ENCODE measurements at places on chromosomes 3 and 15.

- DNase-seq = peak; percentile 15
Measured at GRCh38 chr15:77181305-77182074, 110.6 kb upstream of the TSPAN3 start.

GRCh38 chr15:44296625-44297524 lies 8.4 kb downstream of the GOLM2 start:
- DNase-seq = no peak

GRCh38 chr15:68765602-68766368 lies 54.9 kb downstream of the ANP32A start:
- no peak for DNase-seq

- no peak for DNase-seq
Measured at GRCh38 chr3:194481525-194482195, 5.1 kb downstream of the ATP13A3 start.

DNA sequence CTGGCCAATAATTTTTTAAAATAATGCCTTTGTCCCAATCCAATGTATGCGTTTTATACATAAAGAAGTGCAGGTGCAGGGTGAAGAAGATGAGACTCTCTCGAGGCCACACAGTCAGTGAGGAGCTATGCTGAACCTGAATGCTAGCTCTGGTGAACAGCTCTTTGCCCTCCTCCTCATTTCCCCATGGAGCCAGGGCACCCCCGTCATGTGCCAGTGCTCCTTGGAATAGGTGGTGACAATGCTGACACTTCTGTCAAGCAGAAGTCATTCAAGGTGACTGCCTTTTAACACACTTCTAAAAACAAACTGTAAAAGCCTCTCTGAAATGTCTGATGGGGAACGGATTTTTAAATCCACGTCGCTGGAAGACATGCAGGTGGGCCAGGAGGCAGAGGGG lies 162.4 kb upstream of the WNT5A start:
- no peak for DNase-seq

DNA sequence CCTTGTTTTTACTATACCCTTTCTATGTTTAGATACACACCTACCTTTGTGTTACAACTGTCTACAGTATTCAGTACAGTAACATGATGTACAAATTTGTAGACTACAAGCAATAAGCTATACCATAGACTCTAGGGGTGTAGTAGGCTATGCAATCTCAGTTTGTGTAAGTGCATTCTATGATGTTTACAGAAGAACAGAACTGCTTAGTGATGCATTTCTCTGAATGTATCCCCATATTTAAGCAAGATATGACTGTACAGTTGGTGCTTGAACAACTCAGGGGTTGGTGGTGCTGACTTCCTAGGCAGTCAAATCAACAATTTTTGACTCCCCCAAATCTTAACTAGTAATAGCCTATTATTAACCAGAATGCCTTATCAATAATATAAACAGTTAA lies 467.1 kb upstream of the TGFBR2 start:
- no peak for DNase-seq

GRCh38 chr3:157405457-157405856 lies 31.2 kb upstream of the PTX3 start:
- no peak for DNase-seq

GRCh38 chr3:25143356-25144025 lies 284.6 kb upstream of the RARB start:
- DNase-seq = no peak

DNA sequence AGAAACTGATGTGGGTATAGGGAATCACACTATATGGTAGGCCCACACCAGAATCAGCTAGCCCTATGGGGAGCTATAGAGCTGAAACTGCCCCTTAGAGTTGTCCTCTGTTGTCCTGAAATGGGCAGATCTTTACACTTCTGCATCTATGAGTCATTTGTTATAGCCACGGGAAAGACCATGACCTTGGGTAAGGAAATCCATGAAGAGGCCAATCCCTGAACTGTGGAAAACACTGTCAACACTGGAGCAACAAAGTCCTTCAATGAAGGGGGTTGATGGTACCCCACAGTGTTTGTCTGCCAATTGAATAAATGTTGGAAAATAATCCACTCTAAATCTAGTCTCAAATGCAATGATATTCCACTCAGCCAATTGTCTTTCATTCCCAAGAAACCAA lies 5.2 kb upstream of the CD200R1 start:
- no peak for DNase-seq

GRCh38 chr3:126259411-126260391 lies 79.3 kb upstream of the ALDH1L1 start:
- DNase-seq = peak; percentile 46

DNA sequence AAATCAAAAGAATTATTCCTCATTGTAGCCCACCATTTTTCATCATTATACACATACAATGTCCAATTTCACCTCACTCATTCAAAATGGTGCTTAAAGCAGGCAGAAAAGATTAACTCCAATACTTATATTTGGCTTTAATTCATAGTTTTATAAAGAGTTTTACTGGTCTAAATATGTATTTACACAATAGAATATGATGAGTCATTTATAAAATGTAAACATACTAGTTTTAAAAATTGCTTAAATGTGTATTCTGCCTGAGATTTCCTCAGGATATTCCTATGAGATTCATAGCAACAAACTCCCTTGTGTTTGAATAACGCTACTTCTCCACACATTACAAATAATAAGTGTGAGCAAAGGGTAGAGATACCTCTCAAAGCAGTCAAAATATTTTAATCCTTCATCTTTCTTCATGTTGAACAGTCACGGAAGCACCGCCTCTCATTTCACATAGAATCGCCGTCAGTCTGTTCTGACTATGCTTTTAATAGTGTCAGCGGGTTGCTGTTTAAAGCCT lies 75.7 kb upstream of the GBE1 start:
- no peak for DNase-seq

DNA sequence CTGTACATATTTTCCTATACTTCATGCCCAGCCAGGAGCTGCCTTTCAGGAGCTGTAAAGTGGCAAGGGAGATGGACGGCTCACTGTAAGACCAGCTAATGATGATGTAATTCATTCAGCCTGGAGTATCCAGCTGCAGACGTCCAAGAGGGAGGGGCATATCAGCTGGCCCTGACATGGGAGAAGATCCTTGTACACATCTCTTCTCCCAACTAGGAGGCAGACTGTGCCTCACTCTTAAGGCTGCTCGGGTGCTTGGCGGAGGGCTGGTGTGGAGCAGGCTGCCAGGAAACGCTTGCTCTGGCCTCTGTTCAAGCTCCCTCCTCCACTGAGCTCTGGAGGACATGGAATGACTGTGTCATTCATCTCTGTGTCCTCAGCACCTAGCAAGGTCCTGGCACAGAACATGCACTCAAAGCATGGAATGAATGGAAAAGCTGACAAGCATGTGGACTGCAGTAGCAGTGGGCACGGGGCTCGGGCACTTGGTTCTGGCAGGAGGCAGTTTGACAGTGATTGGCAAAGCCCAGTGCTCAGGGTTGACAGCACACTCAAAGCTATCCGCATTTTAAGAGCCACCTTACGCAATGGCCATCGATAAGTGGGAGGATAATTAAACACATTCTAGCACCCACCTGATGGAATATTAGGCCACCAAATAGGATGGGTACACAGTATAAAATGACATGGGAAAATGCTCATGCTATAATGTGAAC lies 72.4 kb downstream of the TBC1D2B start:
- no peak for DNase-seq

GRCh38 chr15:22866079-22866478 lies 27.6 kb downstream of the NIPA2 start:
- no peak for DNase-seq

- no peak for DNase-seq
Measured at GRCh38 chr15:98612490-98613110, 35.7 kb upstream of the IGF1R start.

GRCh38 chr15:74903676-74904075 lies 3.0 kb downstream of the FAM219B start:
- no peak for DNase-seq

- no peak for DNase-seq
Measured at GRCh38 chr3:42117175-42118008, 26.2 kb downstream of the TRAK1 start.

DNA sequence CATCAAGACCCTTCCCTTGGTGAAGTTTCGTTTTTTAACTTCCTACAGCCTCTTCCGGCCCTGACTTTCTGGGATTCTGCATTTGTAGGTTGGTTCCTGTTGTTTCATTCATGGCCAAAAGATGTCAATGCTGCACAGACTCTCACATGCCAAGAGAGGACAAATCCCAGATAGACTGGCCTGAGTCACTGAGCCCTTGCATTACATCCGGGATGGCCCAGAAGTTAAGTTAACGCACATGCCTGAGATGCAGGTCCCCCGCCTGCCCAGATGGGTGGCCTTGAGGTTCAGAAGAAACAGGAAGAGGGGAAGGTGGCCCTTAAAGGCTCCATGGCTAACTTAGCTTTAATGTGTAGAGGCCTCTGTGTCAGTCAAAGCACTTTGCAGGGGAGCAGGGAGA lies 51.6 kb upstream of the SRGAP3 start:
- no peak for DNase-seq

DNA sequence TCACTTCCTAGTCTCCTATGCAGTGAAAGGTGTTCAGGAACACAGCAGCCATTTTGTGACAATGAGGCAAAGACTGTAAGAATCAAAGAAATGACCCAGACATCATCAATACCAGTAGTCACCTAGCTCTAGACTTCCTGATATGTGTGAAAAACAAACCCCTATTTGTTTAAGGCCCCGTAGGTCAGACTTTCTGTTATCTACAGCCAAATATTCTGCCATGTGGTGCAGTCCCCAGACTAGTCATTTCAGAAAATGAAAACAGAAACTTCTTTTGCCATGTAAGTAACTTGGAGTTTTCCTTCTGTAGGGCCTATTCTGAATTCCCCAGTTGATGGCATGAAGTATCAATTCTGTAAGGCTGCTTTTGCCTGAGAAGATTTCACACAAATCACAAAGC lies 181.7 kb upstream of the SNTN start:
- no peak for DNase-seq

GRCh38 chr3:62604751-62605351 lies 231.5 kb upstream of the FEZF2 start:
- DNase-seq = no peak

DNA sequence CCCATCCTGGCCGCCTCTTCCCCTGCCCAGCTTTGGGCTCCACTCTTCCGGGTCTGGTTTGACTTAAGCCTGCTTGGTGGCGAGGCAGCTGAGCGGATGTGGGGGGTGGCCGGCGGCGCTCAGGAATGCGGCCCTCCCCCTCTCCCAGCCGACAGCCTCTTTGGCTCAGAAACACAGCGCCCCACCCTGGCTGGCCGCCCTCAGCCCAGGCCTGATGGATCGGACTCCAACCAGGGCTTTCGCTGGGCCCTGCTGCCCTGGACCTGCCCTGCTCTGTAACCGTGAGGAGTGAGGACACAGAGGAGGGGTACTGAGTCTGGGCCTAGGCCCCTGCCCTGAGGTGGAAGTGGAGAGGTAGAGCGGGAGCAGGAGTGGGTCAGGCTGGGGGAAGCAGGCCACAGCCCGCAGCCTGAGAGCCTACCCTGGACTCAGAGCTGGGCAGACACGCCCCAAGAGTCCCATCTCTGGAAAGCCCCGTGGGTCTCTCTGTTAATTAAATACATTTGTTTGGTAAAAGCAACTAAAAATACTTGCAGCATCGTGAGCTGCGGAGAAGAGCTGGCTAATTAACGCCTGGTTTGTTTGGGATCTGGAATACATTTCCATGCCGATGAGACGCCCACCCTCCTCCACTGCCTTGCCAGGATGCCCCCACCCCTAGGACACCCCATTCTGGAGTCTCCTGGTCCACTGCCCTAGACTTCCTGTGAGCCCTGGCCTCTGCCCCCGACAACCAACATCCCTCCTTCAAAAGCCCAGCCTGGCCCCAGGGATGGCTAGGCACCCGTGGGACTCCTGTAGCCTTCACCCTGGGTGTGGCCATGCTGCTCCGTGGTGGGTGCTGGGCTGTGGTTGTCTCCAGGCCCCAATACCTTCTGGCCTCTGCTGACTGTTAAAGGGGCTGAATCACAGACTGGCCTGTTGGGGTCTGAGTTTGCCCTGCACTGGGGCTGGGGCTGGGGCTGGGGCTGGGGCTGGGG lies 19.6 kb downstream of the PLXNA1 start:
- DNase-seq = no peak

GRCh38 chr3:54994111-54994513 lies 66.3 kb upstream of the LRTM1 start:
- no peak for DNase-seq

GRCh38 chr3:105904251-105904650 lies 35.4 kb upstream of the CBLB start:
- no peak for DNase-seq

- no peak for DNase-seq
Measured at GRCh38 chr15:89429023-89429422, 67.4 kb downstream of the RHCG start.
